H7 (cell line): ENCODE measurements at places on chromosomes 6 and 20. TPM values are rescaled to one million over a fixed set of nuclear protein-coding genes. Genes with fewer than 3 reads are reported as not detected.

RNF39 gene
- 0.14 TPM in 1 of 2 replicates, not detected in the other for total RNA-seq

MACROD2 gene
- 1.5 and 2.2 TPM in 2 replicates for total RNA-seq

PLTP gene
- total RNA-seq, result 87.3 and 104 TPM in 2 replicates

MEP1A gene
- not detected in 2 replicates for total RNA-seq

NRSN1 gene
- total RNA-seq, result not detected in 2 replicates

GLP1R gene
- 0.18 and 0.87 TPM in 2 replicates for total RNA-seq

RIPOR2 gene
- total RNA-seq, result 0.22 and 0.31 TPM in 2 replicates

- DNase-seq, result no peak
Observed at GRCh38 chr6:152398993-152399392, 238.2 kb downstream of the SYNE1 start.

DNA sequence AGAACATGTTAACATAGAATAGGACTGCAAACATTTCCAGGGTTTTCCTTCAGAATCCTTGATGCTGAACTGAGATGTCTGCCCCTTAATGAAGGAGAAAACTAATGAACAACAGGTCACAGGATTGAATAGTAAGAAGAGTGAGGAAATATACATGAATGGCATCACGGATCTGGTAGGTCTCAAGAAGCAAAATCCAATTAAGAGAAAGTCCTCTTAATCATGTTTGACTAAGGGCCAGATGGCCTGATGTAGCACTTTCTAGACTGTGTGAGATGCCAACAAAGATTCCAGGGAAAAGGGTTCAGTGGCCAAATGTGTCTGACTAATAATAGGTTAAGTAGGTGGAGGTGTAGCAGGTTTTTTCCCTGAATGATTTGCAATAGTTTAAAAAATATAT, 13.7 kb upstream of the SHPRH start:
- DNase-seq, result no peak

- DNase-seq, result no peak
Observed at GRCh38 chr6:105207524-105208269, 27.9 kb upstream of the POPDC3 start.

GRCh38 chr20:36951979-36952738, 651 bp upstream of the SAMHD1 start:
- DNase-seq, result no peak

DNA sequence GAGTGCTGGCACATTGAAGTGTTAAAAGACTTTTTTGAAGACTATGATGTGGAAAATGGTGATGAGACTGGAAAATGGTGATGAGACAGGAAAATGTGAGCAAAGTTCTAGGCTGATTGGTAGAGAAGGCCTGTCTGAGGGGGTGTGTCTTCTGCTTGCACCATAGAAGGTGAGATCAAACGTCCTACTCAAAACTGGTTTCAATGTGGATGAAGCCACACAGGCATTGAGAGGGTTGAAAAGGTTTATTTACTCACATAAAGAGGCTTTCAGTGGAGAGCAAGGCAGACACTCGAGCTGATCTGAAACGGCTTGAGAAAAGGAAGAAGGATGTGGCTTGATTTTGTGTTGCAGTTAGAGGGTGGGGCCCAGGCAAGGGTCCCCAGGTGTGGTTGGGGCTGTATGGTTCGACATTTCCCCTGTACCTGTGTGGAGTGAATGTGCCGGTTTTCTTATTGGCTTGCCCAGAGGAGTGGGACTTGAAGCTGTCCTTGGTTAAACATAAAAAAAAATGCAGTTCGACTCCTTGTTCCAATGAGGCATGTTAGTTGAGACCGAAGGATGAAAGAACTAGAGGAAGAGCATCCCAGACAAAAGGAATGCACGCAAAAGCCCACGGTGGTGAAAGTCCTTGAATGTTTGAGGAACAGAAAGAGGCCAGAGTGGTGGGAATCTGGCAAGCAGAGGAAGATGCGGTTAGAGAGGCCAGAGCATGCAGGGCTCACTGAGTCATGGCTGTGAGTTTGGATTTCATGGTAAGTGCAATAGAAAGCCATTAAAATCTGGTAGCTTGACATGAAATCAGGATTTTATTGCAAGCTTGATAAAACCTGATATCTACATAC, 172.3 kb downstream of the EPM2A start:
- DNase-seq, result no peak

DNA sequence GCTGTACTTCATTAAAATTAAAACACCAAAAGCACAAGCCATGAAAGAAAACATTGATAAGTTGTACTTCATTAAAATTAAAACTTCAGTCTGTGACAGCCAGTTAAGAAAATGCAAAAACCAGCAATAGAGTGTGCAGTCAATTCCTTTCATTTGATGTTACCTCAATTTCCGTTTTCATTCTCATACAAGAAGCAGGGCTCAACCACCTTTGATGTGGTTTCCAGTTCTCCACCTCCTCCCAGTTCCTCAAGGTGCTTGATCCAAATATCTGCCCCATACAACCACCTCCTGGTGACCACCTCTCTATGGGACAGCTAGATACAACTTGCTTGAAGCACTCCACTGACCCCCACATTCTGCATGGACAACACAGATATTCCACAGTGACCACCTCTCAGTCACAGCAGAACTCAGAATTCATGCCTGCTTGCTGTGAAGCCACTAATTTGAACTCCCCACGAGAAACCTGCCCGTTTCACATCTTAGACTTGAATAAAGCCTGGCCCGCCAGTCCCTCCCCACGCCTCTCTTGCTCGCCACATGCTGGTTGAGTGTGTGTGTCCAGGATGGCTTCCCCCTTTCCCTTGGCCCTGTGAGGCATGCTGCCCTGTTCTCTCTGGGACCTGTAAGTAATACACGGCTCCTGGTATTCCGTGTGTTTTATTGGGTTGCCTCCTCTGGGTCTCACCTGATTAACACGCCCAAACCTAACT, 66.1 kb downstream of the FAM50B start:
- no peak for DNase-seq

- peak; percentile 49 for DNase-seq
Observed at GRCh38 chr20:9503526-9504245, 10.7 kb upstream of the LAMP5 start.

DNA sequence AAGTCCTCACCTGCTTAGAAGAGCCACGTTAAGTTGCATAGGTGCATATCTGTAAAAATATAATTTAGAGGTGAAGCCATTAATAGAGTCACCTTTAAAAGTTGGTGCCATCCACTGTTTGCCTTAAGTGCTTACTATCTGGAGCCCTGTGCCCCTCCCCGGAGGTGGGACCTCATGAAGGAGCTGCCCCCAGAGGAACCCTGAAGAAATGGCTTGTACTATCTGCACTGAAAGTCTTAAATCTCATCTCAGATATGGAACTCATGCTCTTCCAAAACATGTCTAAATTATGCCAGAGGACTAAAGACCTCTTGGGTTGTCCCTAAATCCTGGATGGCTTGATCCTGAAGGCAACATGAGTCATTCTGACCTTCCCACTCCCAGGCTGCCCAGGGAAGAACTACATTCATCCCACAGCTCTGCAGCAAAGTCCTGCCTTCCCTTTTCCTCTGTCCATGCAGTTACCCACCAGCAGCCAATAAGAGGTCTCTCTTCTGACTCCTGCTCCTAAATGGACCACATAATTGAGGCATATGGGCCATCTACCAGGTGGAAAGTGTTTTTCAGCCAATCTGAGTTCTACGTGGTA, 85.3 kb downstream of the ASXL1 start:
- DNase-seq, result peak; percentile 61

GRCh38 chr6:168060521-168060931, 18.5 kb downstream of the FRMD1 start:
- peak; percentile 88 for DNase-seq

DNA sequence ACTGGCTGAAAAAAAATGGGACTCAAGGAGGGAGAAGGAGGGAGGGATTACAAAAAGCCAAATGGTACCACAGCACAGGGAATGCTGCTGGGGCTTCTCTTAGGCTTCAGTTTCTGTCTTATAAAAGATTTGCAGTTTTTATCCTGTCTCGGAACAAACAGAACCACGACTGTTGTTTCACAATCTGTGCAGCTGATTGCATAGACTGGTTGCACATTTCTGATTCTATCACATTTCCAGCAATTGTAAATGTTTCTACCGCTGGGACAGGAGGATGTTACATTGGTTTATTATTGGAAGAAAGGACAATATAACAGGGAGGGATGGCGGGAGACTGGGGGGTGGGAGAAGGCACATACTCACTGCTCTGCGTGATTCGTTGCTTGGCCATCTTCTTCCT, 73.5 kb upstream of the ARID1B start:
- DNase-seq, result no peak

- DNase-seq, result no peak
Observed at GRCh38 chr6:55541024-55541423, 38.0 kb downstream of the HMGCLL1 start.

DNA sequence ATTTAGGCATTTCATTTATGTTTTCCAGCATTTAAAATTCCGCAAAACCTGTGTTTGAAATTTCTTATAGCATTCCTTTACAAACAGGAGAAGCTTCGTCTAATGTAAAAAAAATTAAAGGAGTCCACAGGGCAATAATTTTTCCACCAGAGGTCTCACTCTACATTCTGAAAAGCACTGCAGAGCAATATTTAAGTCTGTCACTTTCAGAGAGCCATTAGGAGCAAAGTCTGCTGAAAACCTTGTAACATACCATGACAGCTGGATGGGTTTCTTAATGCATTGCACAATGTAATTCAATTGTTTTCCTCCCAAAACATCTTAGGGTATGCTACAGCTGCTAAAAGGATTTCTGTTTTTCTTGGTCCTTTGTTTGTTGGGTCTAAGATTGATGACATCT, 18.0 kb downstream of the BAG2 start:
- no peak for DNase-seq
